ENCODE measurements at places on chromosomes 11 and 22. TPM values are rescaled to one million over a fixed set of nuclear protein-coding genes. Genes with fewer than 3 reads are reported as not detected.

Gene PNPLA5
- total RNA-seq: not detected

Gene SAAL1
- 11.3 TPM for total RNA-seq

Gene IGLL1
- total RNA-seq: not detected

Gene CCDC81
- 3.2 TPM for total RNA-seq

Gene SCUBE1
- 1.8 TPM for total RNA-seq

Gene EMID1
- 42.5 TPM for total RNA-seq

Gene APOA4
- total RNA-seq: 0.86 TPM

- peak; percentile 67 for DNase-seq
These were observed 25.7 kb downstream of the CASP5 start for GRCh38 chr11:104997288-104997687.

GRCh38 chr22:46030231-46030880 is 53.4 kb upstream of the WNT7B start:
- DNase-seq: no peak

DNA sequence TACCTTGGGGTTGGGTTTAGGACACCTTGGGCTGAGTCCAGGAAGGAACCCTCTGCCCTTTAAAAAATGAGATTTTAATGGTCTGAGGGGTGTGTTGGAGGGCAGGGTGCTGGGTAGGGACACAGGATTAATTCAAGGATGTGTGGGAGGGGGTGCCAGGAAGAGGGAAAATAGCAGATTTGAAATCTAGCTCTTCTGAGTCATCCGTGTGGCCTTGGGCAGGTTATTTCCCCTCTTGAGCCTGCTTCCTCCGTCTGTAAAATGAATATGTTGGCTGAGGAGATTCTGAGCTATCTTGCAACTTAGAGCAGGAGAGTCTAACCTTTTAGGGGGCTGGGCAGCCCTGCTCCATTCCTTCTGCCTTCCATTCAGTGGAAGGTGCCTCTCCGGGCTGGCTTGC is 3.0 kb downstream of the TSPAN18 start:
- DNase-seq: no peak
